Neuronal stem cell (in vitro differentiated cells): ENCODE measurements at places on chromosomes 13 and 19.

DNA sequence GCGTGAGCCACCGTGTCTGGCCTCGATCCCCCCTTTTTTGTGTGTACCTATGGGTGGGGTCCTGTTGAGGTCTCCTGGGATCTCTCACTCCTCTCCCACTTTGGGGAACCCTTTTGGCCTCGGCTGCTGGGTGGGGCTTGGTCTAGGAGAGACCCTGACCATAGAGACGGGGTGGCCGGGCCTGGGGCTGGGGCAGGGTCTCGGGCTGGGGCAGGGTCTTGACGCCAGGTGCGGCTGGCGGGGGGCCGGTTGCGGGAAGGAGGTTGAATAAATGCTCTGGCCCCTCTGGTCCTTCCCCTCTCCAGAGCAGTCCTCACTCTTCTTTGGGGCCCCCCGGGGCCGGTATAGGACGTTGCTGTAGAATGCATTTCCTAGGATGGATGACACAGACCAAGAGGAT is 9.7 kb downstream of the TMIGD2 start:
- no peak for DNase-seq

- DNase-seq = peak; percentile 81
These were observed 41.6 kb upstream of the ZNF730 start for GRCh38 chr19:23075031-23075733.

DNA sequence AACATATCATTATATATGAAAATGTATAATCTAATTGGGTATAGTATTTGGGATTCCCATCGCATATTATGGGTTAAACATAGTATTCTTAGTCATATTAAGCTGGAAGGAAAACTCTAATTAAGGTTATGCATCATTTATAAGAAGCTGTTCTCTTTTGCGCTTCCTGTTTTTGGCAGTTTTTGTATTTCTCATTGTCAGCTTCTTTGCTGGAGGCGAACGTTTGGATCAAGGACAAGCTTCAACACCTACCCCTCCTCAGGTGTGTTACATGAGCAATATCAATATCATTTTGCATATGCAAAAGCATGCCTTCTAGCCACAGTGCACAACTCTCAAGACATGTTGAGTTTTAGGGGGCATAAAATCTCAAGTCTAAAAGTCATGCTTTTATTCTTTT is 439.8 kb downstream of the TDRD3 start:
- no peak for DNase-seq

- no peak for DNase-seq
These were observed 87.9 kb downstream of the URI1 start for GRCh38 chr19:30029721-30030510.

DNA sequence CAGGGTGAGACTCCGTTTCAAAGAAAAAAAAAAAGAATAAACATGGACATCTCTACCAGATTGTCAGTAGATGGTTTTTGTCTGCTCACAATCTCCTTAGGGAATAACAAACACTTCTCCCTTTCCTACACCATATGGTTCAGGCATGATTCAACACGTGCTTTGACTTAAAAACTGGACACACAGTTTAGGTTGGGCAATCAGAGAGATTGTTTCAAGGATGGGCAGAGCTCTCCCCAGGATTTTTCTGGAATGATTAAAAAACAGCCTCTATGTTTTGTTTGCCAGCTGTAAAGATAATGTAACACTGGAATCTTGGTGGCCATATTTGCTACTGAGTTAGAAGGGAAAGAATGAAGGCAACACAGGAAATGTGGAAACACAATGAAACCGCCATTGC is 150.1 kb upstream of the TSC22D1 start:
- DNase-seq = no peak

DNA sequence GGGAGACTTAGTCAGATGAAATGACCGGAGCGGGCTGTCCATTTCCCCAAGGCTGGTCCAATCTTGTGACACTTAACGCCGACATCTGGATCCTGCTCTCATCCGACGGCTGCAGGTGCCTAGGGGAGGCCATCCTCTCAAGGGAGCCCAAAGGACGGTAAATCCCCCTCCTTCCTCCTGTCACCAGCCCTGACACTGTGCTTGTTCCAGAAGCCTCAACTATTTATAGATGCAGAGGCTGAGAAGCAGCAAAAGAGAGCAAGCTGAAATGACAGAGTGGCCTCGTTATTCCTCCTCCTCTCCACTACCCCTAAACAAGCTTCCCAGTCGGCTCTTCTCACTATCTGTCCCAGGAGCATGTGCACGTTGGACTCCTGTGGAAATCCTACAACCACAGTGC is 533.7 kb downstream of the LIG4 start:
- DNase-seq = no peak

- DNase-seq = no peak
These were observed 67.8 kb upstream of the ARHGEF7 start for GRCh38 chr13:111047326-111047725.

DNA sequence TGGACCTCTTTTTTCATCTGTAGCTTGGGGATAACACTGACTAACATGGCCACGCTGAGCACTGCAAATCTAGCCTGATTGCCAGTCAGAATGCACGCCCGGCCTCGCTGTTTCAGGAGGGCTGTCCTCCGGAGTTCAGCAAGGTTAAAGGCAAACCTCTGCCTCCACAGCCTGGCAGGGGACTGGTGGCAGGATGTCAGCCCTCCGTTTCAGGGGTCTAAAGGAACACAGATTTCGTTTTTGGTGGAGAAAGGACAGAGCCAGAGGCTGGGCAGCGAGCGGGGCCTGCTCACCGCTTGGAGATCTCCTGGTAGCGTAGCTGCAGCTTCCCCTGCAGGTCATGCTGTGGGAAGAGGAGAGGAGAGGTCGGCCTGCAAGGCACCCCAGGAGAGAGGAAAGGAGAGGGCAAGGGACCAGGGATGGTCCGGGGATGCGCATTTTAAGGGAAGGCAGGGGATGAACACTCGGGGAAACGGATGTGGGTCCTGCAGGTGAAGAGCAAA is 560 bp downstream of the NDUFA7 start:
- no peak for DNase-seq

- DNase-seq = no peak
These were observed 360.0 kb upstream of the SLITRK5 start for GRCh38 chr13:87311165-87311564.

DNA sequence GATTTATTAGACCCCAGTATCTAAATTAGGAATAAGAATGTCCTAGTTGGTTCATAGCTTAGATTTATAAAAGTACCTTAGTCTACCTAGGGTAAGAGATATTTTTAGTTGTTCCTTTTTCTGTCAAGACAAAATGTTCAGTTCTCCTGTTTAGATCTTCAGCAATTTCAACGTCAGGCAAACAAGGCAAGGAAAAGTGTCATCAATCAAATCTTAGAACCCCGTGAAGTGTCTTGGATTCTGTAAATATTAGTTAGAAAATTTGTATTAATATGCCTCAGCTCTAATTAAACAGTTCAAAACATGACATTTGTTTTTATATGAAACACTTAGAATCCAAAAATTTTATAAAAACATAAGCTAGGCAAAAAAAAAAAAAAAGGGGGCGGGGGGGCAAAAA is 296.6 kb downstream of the PCDH9 start:
- no peak for DNase-seq

- no peak for DNase-seq
These were observed 335.3 kb downstream of the KLF5 start for GRCh38 chr13:73394066-73394465.

DNA sequence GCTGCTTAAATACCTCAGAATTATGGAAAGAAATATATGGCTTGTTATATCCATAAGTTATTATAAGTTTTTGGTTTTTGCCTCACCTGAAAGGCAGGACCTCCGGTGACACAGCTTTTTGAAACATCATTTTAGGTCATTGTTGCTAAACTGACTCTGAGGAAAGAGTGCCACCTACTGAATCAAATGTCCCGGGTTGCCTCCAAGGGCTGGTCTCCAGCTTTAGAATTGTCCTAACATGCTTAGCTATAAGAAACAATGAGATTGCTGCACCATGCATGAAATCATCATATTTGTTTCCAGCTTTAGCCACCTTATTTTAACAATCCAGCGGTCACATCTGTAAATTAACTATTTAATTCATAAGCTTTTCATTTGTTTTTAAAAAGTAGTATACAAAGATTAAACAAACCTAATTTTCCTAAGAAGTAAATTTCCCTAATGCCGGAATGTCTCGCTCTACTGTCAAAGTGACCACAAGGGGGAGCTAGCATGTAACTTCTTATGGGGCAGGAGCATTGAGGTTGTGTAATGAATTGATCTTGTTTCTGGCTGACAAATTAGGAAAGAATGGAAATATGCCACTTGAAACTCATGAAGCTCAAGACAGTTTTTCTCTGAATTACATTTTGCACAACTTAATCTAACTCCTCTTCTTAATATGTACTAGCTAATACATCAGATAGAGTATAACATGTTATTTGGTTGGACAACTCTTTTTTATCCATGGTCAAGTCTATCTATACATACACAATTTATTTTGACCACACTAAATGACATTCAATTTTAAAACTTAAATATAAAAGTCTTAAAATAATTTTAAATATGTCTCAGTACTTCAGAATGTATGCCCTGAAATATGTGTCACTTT is 6.7 kb upstream of the PCDH17 start:
- peak; percentile 77 for DNase-seq

DNA sequence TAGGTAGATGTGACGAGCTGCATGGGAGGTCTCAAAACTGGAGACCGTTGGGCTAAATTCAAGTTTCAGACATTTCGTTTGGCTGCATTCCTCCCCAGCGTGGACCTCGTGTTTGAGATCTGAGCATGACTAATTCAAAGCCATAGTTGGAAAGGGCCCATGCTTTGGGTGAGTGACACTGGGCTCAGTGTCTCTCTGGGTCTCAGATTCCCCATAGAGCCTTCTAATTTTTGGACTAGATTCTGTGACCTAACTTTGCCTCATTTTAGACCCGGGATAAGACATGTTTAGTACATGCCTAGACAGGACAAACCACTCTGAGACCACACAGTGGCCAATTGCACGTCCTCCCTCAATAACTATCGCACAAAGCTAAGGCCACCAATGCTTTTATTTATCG is 16.6 kb downstream of the CKM start:
- DNase-seq = no peak

- DNase-seq = no peak
These were observed 145.7 kb downstream of the MIPEP start for GRCh38 chr13:23743278-23744076.

- DNase-seq = no peak
These were observed 27.3 kb upstream of the IL17D start for GRCh38 chr13:20676213-20676612.

GRCh38 chr19:1266916-1267476 is 2.1 kb upstream of the CIRBP start:
- DNase-seq = no peak

DNA sequence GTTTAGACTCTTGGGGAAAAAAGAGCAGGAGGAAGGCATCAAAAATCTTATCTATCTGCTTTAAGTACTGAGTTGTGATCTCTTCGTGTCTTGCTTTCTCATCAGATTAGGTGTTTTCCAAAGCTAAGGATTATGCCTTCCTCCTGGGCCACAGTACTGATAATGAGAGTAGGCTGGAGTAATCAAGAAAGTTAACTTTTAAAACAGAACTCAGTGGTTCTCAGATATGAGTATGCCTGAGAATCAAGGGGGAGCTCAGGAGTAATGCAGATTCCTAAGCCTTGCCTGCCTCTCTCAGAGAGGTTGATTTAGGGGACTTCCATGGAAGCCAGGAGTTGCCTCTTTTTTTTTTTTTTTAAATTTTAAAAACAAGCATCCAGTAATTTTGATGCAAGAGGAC is 23.5 kb downstream of the CDADC1 start:
- no peak for DNase-seq
